ENCODE measurements at places on chromosomes 4 and X.
A peak's percentile ranks its signal among the peaks of the same experiment; 100 is the strongest.

DNA sequence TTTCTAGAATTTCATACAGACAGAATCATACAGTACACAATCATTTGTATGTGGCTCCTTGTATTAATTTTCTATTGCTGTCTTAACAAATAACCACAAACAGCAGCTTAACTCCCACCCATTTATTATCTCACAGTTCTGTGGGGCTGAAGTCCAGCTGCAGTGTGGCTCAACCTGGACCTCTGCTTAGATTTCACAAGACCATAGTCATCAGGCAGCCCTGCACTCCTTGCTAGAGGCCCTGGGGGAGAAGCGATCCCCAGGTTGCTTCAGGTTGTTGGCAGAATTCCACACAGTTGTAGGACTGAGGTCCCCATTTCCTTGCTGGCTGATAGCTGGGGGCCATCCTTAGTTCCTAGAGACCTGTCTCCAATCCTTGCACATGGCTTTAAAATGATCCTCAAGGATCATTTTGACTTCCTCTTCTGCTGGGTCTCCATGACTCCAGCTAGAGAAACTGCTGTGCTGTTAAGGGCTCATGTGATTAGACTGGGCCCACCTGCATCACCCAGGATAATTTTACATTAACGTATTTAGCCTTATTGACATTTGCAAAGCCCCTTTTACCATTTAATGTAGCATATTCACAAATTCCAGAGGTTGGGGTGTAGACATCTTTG is 60.9 kb upstream of the SMAD1 start:
- DNase-seq = no peak

DNA sequence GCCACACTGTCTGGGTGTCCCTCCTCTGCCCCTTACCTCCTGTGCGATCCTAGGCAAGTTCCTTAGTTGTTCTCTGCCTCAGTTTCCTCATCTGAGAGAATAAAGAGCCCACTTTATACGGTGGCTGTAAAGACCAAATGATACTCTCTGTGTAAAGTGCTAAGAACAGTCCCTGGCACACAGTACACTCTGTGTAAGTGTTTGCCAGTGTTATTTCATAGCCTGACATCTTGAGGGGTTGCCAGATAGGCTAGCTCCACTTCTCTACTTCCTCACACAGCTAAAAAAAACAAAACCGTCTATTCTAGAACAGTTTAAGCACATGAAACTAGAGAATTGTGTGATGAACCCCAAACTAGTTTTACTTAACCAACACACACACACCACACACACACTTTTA is 17.1 kb downstream of the SPON2 start:
- no peak for DNase-seq

GRCh38 chr4:102423375-102423774 is 77.8 kb upstream of the NFKB1 start:
- DNase-seq = no peak

DNA sequence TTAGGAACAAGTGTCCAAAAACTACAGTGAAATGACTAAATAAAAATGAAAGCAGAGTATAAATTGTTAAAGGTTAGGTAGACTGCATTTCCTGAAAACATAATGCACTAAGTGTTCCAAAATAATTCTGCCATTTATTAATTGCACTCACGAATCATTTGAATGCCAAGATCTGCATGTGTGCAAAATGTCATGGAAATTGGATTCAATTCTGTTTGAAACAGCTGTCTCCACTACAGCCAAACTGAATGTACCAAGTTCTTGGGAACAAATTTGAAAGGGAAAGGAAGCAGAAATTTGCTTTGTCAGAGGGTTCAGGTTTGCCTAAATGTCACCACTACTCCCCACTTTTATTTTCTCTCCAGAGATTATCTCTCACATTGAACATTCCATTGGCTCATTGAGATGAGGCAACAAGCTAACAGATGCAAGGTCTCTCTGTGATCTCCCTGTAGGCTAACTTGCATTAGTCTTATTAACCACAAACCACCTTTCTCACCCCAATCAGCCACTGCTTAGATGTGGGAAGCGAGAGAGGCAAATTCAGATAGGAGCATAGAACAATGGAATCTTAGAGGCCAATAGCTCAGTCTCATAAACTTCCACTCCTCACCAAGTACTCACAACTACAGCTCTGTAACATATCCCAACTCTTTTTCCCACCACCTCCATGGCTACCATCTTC is 226.6 kb downstream of the KDR start:
- no peak for DNase-seq

DNA sequence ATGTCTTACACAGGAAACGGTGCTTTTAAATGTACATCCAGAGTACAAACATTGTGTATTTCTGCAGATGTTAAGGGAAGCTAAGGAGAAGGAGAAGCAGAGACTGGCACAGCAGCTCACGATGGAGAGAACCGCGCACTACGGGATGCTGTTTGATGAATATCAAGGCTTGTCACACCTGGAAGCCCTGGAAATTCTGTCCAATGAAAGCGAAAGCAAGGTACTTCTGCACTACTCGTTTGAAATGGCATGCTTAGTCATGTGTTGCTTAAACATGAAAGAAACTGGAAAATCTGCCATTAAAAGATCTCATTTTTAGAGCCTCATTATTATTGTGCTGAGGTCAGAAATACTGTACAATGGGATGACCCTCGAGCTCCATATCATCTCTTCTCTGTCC is 47.2 kb downstream of the FAM114A1 start:
- no peak for DNase-seq

DNA sequence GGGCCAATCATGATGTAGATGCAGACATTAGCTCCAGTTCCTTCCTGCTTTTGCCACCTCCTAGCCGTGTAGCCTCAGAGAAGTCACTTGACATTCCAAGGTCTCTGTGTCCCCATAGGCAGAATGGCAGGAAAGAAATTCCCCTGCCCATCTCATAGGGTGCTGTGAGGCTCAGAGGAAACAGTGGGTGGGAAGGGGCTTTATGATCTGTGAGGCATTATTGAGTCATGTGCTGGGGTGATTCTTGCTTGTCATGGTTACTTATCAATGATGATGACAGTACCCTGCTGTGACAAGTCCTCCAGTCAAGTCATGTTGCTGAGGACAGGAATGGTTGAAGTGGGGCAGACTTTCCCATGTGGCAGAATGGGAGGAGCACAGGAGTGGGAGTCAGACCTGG is 63.7 kb downstream of the MSX1 start:
- no peak for DNase-seq

DNA sequence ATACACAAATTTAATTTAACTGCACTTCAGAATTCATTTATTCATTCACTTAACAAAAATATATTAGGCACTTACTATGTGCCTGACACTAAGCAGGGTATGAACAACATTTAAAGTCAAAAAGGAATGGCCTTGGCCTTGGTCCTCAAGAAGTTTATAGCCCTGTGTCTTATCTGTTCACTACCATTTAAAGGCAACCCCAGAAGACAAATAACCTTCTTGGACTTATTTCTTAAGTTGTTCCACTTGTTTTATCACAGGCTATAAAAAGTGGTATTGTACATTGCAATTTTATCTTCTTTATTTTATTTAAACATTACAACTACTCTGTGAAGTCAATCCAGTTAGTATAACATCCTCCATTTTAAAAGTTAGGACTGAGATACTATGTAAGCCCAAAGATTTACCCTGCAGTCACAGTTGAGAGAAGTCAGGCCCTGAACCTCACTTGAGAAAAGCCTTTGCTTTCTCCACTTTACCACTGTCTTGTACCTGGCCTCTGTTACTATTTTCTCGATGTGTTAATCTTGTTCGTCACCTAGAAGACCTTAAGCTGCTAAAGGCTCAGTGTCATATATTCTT is 305.6 kb upstream of the DIPK2B start:
- DNase-seq = no peak

DNA sequence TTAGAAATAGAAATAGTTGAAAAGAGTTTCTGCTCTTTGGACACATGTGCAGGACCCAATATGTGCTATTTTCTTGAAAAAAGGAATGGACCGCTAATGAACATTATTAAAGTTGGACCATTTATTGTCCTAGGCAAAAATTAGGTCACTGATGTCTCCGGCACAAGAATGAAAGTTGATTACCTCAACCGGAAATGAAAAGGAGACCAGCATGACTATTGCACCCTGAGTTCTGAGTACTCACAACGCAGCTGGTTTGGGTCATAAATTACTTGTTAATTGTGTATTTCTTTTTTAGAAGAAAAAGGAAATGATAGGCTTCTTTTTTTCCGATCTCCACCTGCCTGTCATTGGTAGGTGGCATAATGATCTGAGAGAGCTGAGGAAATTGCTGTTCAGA is 232.7 kb downstream of the ARHGAP24 start:
- no peak for DNase-seq

DNA sequence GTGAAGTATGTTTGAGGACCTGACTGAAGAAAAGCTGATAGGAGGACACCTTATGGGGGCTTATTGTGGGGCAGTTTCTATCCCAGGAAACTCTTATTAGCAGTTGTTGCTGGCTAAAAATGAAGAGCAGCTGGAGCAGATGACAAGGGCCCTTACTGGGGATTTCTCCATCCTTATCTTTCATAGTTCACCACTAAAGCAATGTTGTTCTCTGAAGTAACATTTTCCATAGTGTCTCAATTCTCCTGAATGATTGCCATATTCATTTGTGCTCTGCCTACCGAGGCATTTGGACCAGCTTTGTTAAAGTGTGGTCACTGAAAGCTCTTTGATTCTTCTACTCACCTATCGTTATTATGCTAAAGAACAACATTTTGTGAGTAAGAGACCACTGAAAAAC is 7.7 kb downstream of the ENOX2 start:
- no peak for DNase-seq

GRCh38 chr4:94127707-94128328 is 79.8 kb upstream of the SMARCAD1 start:
- DNase-seq = peak; percentile 34

GRCh38 chrX:119989905-119990555 is 46.5 kb upstream of the NKAP start:
- no peak for DNase-seq

DNA sequence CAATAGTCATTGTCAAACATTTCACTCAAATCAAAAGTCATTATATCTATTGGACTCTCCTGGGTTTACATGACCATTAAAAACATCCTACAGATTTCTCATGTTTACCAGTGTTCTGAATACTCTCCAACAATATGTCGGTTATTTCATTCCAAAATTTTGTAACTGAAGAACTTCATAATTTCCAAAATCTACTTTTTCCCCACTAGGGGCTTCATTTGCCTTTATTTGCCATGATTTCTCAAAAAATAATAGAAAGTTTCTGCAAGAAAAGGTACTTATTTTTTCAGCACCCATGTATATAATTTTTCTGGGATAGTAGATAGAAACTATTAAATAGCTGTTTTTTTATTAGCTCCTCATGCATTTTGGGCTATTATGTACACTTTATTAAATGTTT is 49.0 kb downstream of the PRDM5 start:
- DNase-seq = no peak

GRCh38 chrX:22516893-22517292 is 244.2 kb downstream of the CBLL2 start:
- DNase-seq = no peak

DNA sequence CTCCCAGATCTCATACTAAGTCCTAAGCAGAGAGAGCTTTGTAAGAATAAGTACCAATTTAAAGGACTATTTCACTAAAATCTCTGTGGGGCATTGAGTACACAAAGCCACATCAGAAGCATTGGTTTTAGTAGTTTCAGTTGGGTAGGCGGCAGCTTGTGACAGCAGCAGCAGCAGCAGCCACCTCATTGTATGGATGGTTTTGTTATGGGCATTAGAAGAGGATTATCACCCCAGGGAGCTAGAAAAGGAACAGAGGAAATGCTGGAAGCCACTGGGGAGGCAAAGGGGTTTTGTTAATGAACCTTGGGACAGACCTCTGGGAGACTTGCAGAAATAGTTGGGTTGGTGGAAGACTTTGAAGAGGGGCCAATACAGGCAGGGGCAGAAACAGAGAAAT is 93.9 kb upstream of the FRMPD3 start:
- peak; percentile 43 for DNase-seq

DNA sequence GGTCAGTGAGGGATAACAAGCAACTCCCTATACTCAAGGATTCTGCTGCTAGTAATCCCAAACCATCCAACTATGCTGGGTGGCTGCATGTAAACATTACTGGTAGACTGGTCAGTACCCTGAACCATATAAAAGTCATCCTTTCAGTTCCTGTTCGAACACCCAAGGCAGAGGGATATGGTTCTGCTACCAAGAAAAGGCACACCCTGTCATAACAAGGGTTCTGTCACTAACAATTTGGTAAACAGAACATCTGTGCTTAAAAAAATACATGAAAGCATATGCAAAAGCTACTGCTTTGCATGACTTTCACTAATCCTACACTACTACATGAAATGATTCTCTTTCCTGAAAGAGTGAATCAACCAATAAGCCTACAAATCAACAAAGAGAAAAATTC is 76.8 kb upstream of the MCF2 start:
- DNase-seq = no peak

DNA sequence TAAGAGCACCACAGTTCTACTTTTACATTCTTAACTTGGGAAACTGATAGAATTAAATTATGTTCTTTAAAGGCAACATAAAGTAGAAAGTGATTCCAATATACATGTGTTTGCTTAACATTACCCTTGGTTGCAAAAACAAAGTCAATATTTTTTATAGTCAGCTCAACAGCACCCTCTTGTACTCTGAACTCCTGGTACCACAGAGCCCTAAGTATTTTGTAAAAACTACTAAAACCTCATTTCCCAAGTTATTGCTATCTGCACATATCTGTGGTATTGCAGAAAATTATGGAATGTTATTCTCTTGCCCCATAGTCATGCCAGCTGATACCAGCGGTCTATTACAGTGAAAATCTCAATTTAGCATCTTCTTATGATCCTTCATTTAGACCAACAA is 2.9 kb downstream of the KIF4A start:
- no peak for DNase-seq

DNA sequence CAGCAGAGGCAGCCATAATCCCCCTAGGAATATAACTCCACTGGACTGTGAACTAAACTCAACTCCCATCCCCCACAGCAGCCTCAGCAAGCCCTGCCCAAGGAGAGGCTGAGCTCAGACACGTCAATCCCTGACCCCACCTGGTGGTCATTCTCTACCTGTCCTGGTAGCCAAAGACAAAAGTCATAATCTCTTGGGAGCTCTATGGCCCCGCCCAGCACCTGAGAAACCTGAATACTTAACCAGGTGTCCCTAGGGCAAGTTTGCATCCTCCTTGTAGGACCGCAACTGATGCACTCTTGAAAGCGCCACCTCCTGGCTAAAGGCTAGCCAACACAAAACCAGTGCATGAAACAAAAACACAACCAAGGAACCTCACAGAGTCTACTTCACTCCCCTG is 18.4 kb downstream of the CT47B1 start:
- DNase-seq = no peak

DNA sequence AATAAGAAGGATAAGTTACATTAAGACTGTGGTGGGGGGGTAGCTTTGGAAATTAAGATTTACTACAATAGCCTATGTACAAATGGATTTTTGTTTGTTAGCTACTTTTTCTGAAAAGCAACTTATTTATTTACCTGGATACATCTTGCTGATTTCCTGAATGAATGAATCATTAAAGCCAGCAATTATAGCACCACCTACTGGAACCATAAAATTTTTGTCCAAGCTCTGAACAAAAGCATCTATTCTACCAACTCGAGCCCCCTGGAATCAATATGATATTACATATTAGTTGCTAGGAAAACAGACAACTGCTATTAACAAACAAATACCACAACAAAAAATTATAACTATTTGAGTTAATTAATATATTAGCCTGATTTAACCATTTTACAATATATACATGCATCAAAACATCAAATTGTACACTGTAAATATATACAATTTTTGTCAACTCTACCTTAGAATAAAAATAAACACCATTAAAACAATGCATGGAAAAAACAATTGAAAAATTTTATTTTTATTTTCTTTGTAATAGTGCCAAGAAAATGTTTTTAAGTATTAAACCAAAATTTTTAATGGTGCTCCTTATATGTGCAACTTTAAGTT is 15.3 kb downstream of the SEPSECS start:
- DNase-seq = peak; percentile 12

All from COR-L47 (cell line).